ENCODE measurements at places on chromosomes 12 and 14.

- DNase-seq: no peak
Measured at GRCh38 chr12:116361414-116362223, 84.1 kb upstream of the MED13L start.

GRCh38 chr14:90678846-90679362, 137.3 kb downstream of the TTC7B start:
- DNase-seq: no peak

DNA sequence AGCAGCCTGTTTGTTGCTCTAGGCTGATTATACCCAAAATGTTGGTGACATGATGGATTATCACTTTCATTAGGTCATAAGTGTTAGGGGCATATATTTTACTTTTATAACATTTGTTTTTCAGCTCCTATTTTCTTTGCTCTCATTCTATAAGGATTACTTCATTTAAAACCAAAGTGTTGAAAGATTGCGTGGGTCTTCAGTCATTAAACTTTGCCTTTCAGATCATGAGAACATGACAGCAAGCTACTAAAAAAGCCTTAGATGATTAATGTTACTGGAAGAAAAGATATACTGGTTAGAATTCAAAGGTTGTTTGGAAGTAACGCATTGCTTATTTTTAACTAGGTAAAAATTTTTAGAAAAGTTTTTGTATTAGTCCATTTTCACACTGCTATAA, 156.8 kb downstream of the ERC1 start:
- no peak for DNase-seq

DNA sequence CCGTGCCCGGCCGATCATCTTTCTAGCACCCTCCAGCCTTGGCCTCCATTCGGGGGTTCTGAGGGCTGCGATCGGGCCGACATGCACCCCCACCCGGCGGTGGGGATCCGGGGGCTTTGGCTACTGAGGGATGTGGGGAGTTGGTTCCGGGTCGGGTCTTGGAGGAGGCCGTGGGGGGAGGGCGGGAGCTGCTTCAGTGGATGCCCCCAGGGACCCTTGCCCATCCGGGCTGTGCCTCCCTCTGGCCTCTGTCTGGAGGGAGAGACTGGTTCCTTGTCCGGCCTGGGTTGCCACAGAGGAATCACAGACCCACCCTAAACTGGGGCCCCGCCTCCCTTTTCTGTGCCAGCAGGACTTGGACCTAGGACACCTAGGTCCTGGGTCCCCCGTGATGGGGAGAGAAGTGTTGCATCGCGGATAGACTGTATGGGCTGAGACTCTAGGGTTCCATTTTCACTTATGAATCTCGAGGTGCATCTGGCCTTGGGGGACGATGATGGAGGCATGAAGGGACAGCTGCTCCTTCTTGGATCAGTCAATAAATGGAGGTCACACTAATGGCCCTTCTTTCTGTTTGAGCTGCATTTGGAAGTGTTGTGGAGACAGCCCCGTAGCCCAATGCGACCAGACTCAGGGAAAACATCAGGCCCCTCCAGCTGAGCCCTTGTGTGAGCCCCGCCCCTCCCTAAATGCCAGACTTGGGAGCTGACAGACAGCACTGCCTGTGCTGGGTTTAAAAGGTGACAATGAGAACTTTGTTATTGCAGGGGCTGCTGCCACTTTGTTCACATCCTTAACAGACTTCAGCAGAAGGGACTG, 577 bp downstream of the DTX3 start:
- DNase-seq: no peak

GRCh38 chr12:124390442-124391097, 95.7 kb downstream of the RFLNA start:
- no peak for DNase-seq

- no peak for DNase-seq
Measured at GRCh38 chr12:30996255-30996654, 69.7 kb downstream of the TSPAN11 start.

DNA sequence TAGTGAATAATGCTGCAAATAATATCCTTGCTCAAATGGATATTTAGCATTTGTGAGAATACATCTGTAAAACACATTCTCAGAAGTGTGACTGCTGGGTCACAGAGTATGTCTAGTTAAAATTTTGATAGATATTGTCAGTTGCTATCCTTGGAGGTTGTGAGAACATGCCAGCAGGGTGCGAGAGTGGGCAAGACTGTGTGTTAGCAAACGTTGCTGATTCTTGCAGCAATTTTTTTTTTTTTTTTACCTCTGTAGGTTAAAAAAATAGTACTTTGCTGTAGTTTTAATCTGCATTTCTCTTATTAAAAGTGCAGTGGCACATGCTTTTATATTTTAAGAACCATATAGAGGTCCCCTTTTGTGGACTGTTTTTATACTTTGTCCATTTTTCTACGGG, 4.5 kb upstream of the NYNRIN start:
- no peak for DNase-seq

GRCh38 chr12:4891866-4892265, 17.8 kb upstream of the KCNA1 start:
- no peak for DNase-seq

GRCh38 chr12:47222520-47223030, 142.8 kb upstream of the AMIGO2 start:
- no peak for DNase-seq

DNA sequence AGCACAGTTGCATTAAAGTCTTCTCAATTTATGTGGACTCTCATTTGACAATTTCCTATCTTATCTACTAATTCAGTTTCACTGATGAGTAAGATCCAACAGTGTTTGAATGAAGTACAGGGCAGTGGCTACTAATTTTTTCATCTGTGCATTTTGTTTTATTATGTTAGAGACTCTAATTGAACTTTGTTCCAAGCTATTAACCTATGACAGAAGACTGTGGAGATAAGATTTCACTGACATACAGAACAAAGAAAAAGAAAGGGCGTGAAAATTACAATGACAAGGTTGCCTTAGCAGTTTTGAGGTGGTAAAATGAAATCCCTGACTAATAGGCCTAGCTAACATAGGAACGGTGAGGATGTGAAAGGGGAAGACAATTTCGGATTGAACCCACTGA, 153.2 kb upstream of the SOX5 start:
- no peak for DNase-seq

DNA sequence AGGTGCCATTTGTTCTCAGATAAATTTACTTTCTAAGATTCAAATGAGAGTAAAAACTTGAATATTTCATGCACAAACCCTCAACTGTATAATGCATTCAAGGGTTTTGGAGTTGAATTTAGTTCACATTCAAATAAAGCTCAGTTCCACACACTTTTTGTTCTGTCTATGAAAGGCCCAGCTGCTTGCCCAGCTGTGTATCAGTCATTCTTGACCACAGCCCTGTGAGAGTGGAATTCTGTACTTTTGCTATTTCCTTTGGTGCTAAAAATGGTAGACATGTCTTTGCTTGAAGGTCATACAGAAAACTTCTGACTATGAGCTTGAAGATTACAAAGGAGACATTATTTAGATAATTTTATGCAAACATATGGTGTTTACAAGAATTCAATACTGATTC, 110.4 kb downstream of the KCNC2 start:
- no peak for DNase-seq

DNA sequence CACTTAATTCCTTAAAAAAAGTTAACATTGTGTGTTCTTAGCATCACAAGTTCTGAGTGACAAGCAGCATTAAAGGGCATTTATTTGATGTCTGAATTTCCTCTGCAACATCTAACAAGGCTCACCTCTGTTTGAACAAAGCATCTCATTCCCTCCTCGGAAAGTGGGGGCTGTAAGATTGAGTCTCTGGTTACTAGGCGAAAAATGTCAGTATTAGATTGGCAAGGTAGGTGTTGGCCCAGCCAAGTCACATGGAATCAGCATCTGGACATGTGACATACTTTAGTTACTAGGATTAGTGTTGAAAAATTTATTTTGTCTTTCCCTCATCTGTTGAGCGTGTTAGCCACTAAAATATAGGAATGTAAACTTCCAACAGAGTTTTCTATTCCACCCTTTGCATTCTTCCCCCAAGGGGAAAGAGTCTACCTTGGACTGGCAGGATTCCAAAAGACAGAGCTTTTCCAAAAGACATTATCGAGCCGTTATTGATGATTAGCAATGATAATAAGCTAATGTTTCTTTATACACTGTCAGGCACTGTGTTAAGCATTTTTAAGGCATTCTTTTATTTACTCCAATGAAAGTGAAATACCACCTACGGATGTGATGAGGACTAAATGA, 194.9 kb upstream of the BTG1 start:
- DNase-seq: no peak

- no peak for DNase-seq
Measured at GRCh38 chr12:73547421-73547820, 990.2 kb upstream of the ATXN7L3B start.

GRCh38 chr12:76375939-76376338, 27.7 kb upstream of the BBS10 start:
- DNase-seq: no peak

DNA sequence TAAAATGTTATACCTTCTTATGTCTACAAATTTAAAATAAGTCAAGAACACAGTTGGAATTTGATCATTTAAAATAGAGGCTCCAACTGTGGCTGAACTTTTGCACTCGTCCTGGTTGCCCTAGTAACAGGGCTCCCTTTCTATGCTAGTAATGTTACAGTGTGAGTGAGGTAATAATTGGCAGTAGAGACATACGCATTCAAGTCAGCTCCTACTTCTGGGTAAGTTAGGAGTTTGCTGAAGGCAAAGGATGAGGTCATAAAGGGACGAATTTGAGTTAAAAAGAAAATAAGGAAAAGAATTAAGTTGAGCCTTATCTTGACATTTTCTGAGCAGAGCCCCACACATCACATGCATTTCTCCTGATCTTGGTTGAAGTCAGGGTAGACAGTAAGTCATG, 129.1 kb downstream of the TMEM117 start:
- no peak for DNase-seq

DNA sequence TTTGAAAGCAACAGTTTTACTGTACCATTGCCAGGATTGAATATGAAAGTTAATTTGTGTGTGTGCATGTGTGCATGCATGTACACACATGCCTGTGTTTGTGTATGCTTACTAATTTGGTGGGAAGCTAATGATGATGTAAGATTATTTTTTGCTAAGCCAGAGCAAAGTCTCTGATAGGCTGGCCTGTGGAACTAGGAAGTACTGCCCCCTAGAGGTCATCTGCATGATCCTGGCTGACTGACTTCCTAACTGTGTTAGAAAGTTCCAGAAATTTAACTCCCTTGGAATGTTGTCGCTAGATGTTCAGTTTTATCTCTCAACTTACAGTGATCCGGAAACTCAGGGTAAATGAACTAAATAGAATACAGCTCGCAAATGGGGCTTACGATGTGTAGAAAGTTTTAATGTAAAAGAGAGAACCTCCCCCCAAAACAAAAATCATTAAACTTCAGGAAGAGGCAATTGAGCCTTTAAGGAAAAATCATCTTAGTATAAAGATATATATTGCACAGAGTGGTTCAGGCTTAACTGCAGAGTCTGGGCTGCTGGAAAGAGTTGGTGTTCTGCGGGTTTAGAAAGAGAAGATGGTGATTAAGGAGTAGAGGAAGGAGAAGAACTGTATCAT, 34.3 kb upstream of the SLC38A1 start:
- peak; percentile 42 for DNase-seq

GRCh38 chr14:31962920-31963319, 114.2 kb upstream of the ARHGAP5 start:
- DNase-seq: no peak

DNA sequence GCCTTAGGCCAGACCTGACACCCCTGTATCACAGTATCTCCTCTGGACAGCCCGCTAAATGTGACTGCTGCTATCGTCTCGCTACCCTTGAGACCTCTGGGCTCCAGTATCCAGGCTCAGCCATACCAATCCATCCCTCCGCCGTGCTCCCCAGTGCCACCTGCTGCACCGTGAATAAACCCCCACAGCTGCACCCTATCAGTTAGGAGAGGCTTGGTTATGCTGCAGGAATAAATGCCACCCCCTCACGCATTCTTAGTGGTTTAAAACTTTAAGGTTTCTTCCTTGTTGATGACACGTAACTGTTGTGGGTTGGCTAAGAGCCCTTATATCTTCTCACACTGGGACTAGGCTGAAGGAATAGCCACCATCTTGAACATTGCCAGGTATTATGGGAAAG, 12.1 kb downstream of the CCDC63 start:
- no peak for DNase-seq

- no peak for DNase-seq
Measured at GRCh38 chr14:55913324-55914025, 204.7 kb upstream of the PELI2 start.

DNA sequence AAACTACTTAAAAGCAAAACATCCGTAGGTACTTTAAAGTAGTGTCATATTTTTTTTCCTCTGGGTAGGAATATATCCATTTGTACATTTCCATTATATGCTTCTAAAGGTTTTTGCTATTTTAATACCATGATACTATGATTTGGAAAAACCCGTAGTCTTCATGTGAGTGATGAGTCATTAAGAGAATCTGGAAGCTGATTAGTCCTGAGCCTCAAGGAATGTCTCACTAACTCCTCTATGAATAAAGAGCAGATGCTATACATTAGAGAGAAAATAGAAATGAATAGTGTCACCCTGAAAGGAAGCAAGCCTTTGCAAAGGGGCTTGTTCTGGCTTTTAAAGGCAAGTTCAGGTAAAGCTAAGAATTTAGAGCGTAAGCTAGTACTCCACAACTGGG, 432.1 kb downstream of the CCDC91 start:
- no peak for DNase-seq

DNA sequence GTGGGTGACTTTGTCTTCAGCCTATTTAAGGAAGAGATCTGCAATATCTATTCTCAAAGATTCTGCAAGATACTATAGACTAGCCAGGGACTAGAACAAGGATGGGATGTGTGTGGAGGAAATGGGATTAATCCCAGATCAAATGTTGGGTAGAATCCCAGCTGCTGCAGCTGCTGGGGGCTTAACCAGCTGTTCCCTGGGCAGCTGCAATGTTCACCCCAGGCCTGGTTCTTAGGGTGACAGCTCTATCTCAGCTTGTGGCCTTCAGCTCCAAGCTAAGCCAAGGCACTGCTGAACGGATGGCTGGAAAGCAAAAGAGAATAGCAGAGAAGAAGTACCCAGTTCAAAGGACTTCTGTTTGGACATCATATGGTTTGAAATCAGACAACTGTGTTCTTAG, 10.0 kb upstream of the RHEBL1 start:
- DNase-seq: no peak

DNA sequence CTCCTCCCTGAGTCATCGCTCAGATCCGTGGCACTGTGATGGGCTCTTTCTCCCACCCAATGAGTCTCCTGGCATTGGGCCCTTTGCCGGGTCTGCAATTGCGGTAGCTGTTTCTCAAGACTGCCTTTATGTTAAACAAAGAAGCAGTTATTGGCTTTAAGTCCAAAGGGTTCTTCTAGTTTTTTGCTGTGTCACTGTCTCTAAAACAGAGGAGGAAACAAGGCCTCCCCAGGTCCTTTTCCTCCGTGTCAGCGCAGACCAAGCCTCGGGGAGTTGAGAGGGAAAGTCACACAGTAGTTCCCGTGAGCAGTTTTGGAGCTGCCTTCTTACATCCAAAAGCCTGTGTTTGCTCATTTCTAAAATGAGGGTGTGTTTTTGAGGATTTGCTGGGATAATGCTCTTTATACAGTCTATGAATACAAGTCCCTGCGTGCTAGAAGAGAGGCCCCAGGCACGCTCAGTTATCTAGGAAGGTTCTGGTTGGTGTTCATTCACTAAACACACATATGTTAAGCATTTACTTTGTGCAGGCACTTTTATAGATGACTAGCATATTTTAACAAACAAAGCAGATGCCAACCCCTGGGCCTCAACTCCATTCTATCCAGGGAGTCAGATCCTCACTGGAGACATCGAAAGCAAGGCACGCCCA, 126.0 kb upstream of the PZP start:
- no peak for DNase-seq

GRCh38 chr14:103887170-103887501, 39.8 kb upstream of the PPP1R13B start:
- no peak for DNase-seq

All from activated CD4-positive, CD25-positive, alpha-beta regulatory T cell treated with anti-CD3 and anti-CD28 coated beads, Interleukin-2, amount 50 U/mL, for 72 hours (primary cell).